ENCODE measurements at places on chromosomes 5 and 9. TPM values are rescaled to one million over a fixed set of nuclear protein-coding genes. Genes with fewer than 3 reads are reported as not detected.

Gene STRBP
- total RNA-seq, result 11.0 TPM

Gene CCL21
- not detected for total RNA-seq

Gene GABRA6
- total RNA-seq, result not detected

Gene CBY3
- not detected for total RNA-seq

Gene FCN2
- total RNA-seq, result not detected

Gene PCDHGA9
- 0.88 TPM for total RNA-seq

Gene KCTD16
- total RNA-seq, result 0.12 TPM

Gene RBM18
- total RNA-seq, result 10.2 TPM

Gene PCDHA9
- total RNA-seq, result not detected

Gene PPP3R2
- total RNA-seq, result not detected

Gene ABO
- not detected for total RNA-seq

Gene C5
- 8.4 TPM for total RNA-seq

Gene PCDH12
- total RNA-seq, result not detected

DNA sequence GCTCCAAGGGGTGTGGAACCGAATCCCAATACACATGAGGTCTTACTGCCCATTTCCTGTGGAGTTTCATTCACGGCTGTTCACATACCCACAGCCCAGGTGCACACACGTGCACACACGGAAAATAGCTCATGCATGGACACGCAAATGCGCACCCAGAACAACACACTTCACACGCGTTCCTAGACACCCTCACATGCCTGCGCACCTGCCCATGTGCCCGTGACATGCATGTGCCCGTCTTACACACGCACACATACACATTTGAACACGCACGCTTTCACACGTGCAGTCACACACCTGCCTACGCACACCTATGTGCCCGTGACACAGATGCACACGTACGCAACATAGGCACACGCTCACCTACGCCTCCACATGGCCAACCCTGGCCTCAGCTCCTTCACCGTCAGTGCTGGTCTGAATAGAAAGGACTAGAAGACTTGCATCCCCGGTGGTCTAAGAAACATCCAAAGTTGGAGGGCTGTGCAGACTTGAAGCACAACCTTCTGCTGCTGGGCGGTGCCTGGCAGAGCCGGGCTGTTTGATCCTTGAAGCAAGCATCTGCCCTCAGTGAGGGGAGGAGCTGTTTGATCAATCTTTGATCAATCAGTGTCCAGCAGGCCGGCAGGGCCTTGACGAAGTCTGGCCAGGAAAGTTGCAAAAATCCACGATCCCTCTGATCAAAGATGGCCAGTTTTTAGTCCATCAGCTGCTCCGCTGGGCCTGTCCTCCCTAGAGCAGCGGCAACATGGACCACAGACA lies 164.7 kb downstream of the OLFM1 start:
- DNase-seq, result no peak

DNA sequence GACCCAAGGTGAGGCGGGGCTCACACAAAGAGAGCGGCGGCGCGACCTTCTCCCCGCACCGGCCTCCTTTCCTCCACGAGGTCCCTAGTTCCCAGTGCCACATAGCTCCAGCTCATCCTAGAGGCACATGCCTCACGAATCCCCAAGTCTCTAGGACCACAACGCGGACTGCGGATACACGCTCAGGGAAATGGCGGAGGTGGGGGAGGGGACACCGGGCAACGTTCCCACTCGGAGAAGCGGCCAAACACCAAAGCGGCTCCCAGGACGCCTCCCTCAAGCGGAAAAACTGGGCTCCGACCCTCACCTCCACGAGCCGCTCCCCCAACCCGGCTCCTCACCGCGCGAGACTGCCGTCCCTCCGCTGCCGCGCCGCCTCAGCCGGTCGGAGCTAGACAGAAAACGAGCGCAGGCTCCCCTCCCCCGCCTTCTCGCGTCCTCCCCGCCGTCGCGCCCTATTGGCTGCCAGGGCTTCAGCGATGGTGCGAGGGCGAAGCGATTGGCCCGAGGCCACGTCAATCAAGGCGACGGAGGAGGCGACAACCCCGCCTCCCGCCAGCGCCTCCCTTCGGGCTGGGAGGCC lies at the start of gene HNRNPK:
Gene HNRNPK (minus strand): TSS at position 404 of the 583 bp plus-strand sequence. CDS start 1,963 bp downstream, outside the sequence.
- DNase-seq, result peak; percentile 97

GRCh38 chr5:68343421-68343826 lies 127.9 kb downstream of the PIK3R1 start:
- DNase-seq, result peak; percentile 88

DNA sequence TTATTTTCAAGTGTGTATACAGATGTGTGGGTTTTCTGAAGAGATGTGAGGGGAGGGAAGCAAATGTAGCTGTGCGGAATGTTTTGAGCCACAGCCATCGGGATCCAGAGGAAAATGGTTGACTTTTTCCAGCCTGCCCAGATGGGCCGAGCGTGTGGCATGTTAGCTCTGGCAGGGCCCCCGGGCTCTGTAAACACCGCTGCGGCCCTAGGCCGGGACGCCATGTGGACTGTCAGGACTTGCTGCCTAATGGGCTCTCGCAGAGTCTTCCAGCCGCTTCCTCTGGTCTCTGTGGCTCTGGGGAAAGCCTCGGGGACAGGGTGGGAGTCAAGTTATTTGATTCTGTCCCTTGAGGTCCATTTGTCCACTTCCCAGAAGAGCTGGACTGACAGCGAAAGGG lies 109.6 kb upstream of the PTCH1 start:
- no peak for DNase-seq

DNA sequence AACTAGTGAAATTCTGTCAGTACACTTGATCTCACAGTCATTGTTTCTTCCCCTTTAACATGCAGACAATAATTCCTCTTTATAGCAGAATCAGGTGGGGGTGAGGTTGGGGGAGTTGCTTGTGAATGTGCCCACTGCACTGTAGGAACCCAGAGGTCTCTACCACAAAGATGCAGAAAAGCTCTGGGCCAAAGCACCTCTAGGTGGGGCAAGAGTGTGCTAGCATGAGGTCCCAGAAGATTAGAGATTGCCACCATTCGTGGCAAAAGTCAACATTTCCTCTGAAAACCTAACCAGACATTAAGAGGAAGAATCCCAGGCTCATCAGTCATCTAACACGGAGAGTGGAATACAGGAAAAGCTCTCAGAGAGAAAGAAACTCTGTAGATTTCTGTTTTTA lies 74.5 kb downstream of the PTCD2 start:
- DNase-seq, result peak; percentile 49

DNA sequence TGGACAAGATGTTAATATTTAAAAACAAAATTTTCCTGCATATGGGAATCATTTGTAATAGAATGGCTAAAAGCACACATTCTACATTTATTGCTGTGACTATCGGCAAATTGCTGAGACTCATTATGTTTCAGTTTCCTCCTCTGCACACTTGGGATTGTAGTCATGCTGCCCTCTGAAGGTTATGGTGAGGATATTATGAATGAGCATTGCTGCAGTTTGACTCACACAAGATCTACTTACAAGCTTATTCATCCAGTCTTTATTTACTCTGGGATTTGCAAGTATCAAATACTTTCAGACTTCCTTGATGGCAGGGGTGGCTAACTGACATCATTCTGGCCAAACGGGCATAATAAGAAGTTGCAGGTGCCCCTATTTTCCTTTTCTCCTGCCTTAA lies 9.5 kb upstream of the NFIL3 start:
- peak; percentile 79 for DNase-seq

GRCh38 chr5:10125116-10125515 lies 124.6 kb downstream of the ATPSCKMT start:
- peak; percentile 2 for DNase-seq

DNA sequence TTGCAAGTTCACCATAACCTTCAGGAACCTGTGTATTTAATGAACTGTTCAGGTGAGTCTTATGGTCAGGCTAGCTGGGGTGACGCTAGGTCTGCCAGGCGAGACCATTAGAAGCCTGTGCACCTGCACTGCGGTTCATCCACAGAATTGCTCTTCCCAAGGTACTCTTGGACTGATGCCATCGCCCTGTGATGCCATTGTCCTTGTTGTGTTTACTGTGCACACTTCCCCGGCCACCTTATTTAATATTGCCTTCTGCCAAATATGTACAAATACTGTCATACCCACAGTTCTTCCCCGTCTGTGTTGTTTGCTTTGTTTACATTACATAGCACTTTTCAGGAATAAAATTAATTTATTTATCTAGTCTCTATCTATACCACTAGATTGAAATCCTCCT lies 66.3 kb downstream of the RCL1 start:
- no peak for DNase-seq

DNA sequence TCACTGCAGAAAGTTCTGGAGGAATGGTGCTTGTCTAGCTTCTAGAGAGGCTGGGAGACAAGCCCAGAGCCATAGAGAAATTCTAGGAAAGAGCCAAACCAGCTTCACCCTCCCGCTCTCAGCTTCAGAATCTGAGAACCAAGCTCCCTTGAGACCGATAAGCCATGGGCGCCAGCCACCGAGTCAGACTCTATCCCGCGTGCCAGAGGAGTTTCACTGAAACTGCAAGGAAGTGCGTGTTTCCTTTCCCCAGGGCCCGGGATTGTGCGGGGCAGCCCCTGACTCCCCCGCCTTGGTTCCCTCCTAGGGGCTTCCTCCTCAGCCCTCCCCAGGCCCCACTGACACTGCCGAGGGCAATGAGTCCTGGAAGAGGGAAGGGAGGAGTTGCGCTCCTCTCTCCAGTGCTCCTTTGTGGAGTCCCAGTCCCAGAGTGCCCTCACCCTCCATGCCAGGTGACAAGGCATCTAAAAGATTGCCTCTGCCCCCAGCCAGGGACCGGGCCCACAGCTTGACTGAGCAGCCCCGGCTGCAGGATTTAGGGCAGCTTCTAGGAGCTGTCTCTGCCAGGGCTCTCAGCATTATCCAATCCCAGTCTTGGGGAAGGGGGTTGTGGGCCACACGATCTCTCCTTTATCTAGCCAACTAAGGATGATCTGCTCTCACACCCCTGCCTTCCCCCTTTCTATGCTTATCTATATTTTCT lies 18.4 kb upstream of the TCF7 start:
- no peak for DNase-seq

- no peak for DNase-seq
These were observed 93.1 kb downstream of the GABBR2 start for GRCh38 chr9:98615633-98616032.

DNA sequence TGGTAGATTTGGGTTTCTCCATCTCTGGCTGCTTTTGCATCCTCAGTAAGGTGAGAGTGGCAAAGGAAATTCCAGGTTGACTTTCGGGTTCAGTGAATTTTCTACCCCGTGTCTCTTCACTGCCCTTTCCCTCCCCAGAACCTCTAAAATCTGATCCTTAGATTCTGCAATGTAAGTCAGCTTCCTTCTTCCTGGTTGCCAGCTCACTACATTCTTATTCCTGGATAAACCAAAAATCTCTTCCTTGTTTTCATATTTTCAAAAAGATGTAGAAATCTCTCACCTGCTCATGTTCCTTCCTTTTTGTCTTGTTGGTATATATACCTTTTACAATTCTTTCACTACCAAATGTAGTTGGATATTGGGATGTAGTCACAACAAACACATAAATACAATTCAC lies 145.8 kb downstream of the TMC1 start:
- no peak for DNase-seq

DNA sequence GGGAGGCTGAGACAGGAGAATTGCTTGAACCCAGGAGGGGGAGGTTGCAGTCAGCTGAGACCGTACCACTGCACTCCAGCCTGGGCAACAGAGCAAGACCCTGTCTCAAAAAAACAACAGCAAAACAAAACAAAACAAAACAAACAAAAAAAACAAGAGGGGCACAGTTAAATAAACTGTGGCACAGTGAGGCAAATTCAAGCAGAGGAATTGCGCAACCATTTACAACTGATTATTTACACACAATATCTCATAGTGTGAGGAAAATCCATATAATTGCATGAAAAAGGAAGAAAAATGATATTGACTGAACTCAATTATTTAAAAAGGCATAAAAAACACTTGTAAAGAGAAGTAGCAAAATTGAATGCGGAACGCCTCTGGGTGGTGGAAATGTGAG lies 161.5 kb downstream of the CRB2 start:
- DNase-seq, result no peak

GRCh38 chr9:98332405-98332831 lies 77.0 kb upstream of the TBC1D2 start:
- DNase-seq, result no peak

DNA sequence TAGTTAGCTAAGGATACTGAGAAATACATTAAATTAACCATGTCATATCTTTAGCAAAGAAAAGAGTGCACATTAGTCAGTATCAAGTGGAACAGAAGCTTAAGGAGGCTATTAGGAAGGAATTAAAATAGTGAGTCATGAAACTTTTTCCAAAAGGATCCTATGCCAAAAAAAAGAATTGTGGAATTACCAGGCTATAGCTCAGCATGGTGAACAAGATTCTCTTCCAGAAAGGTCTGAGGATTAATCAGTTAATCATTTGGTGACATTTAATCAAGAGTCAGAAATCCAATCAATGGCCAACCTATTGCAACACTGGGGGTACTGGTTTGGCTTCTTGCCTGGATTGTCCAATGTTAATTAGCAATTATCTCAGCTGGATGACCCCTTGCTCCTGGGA lies 244.5 kb upstream of the NMUR2 start:
- DNase-seq, result no peak

- peak; percentile 34 for DNase-seq
These were observed 359.4 kb downstream of the ENC1 start for GRCh38 chr5:74281166-74281565.

GRCh38 chr9:33465596-33466564 lies 7.8 kb downstream of the NOL6 start:
- no peak for DNase-seq

- no peak for DNase-seq
These were observed 226.0 kb upstream of the DMAC1 start for GRCh38 chr9:8025551-8025950.

- no peak for DNase-seq
These were observed 3.6 kb downstream of the BRIX1 start for GRCh38 chr5:34919077-34919476.

- DNase-seq, result peak; percentile 83
These were observed 16.5 kb downstream of the MRPL36 start for GRCh38 chr5:1783216-1783554.

DNA sequence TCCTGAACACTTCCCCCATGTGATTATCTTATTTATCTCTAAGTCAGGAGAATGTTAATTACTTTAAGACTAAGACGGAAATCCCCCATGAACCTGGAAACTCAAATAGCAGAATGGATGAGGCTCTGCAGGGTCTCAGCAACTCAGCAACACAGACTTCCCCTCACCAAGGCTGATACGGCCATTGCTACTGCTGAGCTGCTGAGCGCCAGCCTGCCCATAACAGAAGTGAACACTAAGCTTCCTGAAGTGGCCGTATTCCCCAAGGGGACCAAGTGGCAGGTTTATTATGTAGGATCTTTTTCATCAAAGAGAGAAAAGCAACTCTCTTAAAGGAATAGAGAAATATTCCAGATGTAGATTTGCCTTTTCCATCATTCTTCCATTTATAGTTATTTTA lies 311.1 kb downstream of the RFX3 start:
- no peak for DNase-seq

DNA sequence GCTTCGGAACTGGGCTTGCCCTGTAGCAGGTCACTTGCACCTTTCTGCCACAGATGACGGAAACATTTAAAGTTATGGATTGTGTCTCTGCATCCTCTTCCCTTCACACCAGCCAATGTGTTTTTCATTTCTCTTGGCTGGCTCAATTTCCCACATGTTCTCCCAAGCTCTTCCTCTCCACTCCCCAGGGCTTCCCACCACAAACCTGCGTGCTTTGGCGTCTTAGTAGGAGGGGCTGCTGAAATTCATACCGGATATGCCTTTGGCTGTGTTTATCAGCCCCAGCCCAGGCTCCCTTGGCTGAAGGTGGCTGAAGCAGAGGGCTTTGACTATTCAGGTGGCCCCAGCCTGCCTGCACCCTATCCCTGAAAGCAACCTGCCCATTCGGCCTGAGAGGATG lies 32.1 kb downstream of the ADRB2 start:
- no peak for DNase-seq

GRCh38 chr5:57468481-57469163 lies 14.0 kb downstream of the ACTBL2 start:
- peak; percentile 44 for DNase-seq

GRCh38 chr5:40879163-40879942 lies 29.9 kb upstream of the C7 start:
- peak; percentile 44 for DNase-seq
